ENCODE measurements at places on chromosomes 2 and 18.

- no peak for DNase-seq
Observed at GRCh38 chr18:35050705-35051195, 9.5 kb downstream of the MAPRE2 start.

DNA sequence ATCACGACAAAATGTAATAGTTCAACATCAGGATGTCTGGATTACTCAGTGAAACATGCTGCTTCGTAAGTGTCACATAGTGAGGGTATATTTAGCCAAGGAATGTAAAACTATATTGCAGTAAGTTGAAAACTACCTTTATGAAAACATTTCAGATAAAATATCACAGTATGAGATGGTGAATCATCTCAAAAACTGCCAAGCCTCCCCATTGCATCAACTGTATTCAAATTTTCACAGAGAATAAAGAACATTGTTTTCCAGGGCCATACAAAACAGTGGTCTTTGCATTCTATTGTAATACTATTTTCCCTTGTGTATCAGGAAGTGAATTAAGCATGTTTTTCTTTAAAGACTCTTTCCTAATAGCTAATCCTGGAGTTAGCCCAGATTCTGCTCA lies 47.6 kb upstream of the MSTN start:
- no peak for DNase-seq

DNA sequence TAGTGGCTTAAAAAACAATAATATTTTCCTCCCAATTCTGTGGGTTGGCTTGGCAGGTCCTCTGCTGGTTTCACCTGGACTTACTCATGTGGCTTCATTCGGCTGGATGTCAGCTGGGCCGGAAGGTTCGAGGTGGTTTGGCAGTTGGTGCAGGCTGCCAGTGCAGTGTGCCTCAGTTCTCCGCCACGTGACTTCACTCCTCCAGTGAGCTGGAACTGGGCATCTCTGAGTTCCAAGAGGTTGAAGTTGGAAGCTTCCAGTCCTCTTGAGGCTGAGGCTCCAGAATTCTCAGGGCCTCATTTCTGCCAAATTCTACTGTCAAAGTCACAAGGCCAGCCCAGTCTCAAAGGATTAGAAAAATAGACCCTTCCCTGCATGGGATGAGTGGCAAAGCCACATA lies 83.4 kb upstream of the B3GNT7 start:
- no peak for DNase-seq

- no peak for DNase-seq
Observed at GRCh38 chr2:210000464-210001324, 1.7 kb upstream of the RPE start.

DNA sequence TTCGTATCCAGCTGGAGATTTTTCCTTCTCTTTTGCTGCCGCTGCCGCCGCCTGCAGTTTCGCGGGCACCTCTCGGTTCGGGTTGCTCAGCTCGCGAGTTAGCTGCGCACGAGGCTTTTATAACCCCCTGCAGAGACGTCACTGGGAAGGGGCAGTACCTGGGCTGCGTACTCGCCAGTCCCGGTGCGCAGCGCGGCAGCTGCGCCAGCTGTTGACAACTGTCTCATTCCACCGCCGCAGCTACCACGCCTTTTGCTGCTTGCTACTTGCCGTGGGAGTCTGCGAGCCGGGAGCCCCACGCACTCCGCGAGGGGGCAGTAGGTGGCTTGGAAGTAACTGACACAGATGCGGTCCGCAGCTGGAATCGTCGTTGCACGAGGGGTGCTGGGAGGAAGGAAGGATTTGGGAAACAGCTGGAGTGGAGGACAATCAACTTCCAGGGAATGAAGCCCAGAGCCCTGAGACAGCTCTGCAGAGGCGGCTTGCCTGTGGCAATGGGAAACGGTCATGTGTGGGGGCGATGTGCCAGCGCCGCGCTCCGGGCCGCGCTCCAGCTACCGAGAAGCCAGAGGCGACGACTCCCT lies at the start of gene TACR1:
TSS of gene TACR1 (minus strand) at position 93 of the 584 bp plus-strand sequence. CDS start 586 bp downstream, outside the sequence.
- DNase-seq = peak; percentile 39

GRCh38 chr18:58247363-58247834 lies 203.4 kb downstream of the NEDD4L start:
- no peak for DNase-seq

DNA sequence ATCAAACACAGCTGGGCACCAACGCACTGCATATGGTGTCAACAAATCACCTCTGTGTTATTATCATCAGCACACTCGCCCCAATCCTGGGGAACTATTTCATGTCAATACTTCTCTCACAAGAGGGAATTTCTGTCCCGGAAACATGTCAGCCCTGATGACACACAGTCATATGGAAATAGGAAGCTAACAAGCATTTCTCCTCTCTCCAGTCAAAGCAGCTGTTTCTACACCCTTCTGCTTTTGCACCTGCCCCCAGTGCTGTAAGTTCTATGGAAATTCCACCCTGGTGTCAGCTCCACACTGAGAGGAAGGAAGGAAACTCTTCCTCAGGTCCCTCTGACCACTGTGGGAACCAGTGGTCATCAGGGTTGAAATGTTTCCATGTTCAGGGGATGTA lies 447.6 kb upstream of the ID2 start:
- DNase-seq = no peak

DNA sequence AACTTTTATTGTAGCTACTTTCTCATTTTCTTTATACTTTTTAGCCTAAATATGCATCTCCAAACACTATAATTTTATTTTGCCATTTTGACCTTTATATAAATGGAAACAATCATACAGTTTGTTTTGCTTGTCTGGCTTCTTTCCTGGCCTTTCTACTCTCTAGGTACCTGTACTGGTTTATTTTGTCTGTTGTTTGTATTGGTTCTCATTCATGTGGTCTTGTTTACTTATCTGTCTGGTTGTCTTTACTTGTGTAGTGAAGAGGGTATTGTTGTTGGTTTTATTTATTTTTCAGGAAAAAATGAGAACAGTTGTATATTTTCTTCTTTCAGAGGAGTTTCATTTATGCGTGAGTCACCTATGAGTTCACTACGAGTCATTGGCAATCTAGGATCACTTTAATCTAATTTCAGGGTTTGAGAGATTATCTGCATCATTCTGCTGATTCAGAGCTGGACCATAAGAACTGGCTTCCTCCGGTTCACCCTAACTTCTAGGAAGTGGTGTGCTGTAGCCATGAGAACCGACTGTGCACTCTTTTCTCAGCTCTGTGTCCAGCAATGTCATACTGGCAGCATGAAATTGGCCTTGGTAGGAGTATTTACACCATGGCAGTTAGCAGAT lies 33.1 kb upstream of the HDAC4 start:
- no peak for DNase-seq

DNA sequence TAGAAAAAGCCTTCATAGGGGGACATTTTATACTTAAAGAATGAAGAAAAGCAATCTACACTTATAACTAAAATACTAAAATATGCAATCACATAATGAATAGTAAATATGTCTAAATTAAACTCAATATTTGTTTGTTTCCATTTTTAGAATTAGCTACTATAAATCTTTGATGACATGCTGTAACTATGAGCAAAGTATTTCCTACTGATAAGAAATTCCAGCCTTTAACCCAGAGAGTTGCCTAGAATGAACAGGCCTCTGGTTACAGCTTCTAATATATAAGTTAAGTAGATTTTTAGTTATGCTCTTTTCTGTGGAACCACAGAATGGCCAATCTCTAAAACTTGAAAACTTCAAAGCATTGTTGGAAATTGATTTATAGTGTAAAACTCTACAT lies 1465.6 kb upstream of the ZEB2 start:
- DNase-seq = no peak

GRCh38 chr18:24876266-24876665 lies 415.8 kb downstream of the HRH4 start:
- DNase-seq = no peak

DNA sequence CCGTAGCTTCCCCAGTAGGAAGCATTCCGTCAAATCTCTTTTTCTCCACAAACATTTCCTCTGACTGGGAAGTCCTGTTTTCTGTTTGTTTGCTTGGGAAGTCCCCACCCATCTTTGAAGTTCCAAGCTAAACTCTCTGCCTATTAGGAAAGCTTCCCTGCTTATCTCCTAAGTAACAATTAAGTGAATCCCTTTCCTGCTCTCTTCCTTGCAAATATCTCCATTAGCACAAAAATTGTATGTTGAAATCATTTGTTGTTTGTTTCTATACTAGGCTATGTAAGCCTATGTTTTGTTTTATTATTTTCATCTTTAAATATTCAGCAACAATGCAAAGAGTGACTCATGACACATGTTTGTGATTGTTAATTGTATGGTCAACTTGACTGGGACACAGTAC lies 812.6 kb upstream of the LRATD1 start:
- DNase-seq = no peak

DNA sequence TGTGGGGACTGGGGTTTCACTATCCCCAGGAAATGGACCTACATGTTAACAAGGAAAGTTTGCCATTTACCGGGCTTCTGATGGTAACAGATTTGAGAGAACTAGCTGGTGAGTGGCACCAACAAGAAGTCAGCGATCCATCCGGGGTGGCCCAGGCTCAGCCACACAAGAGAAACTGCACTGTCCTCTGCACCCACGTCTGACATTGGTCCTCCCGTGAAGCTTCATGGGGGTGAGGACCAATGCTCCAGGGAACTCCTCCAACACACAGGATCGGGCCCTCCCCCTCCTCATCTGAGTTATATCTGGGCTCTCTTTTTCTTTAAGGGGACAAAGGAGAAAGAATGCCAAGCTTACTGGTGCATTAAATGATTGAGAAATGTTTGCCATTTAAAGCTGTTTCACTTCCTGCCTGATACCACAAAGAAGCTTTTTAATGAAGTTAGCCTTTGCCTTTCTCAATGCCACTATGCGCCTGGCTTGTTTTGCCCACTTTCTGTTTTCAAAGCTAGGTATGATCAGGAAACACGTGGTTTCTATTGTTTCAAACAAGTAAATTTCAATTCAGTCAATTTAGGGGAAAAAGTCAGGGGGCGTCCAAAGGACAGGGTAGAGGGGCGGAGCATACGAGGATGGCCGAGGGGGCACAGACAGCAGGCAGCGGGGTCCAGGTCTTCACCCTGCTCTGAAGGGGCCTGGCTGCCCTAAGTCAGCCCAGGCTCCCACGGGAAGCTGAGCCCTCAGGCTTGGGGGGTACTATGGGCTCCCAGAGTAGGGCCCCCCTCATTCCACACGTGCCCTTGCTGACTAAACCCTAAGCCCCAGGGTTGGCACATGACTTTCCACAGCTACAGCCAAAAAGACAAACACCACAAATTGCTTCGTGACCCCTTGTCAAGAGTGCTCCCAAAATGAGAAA lies 204.0 kb upstream of the ID2 start:
- DNase-seq = no peak

DNA sequence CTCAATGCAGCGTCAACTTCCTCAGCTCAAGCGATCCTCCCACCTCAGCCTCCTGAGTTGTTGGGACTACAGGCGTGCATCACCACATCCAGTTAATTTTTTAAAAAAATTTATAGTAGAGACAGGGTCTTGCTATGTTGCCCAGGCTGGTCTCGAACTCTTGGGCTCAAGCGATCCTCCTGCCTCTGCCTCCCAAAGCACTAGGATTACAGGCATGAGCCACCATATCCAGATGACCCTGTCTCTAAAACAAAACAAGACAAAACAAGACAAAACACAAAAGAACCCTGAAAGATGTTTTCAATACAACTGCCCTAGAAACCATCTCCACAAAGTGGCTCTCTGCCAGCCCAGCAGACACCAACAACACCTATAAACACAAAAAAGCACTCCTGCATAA lies 31.4 kb downstream of the ANKRD29 start:
- DNase-seq = no peak

DNA sequence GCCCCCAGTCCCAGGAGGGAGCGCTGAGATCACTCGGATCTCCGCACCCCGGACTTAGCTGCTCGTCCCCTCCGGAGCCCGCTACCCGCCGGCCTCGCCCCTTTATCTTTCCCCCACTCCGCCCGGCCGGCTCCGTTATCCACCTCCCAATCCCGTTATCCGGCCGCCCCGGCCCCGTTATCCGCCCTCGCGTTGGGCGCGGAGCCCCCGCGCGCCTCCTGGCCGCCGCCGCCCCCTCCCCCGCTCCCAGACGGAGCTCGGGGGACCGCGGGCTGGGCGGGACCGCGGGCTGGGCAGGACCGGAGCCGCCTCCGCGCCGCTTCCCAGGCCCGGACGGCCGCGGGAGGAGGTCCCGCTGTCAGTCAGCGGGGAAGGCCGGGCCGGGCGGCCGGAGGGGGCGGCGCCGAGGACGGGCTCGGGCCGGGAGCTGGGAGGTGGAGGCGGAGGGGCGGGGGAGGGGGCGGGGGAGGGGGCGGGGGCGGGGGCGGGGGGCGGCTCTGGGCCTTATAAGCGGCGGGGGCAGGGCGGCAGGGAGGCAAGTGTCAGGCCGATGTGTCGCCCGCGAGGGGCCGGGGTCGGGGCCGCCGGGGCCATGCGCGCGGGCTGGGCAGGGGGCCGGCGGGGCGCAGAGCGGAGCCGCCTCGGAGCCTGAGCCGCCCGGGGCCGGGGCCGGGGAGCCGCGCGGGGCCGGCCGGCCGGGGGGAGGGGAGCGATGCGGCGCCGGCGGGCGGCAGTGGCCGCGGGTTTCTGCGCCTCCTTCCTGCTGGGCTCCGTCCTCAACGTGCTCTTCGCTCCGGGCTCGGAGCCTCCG lies at the start of gene PKDCC:
TSS of gene PKDCC (plus strand) at position 534 of the 811 bp plus-strand sequence. CDS start at position 713, 179 bp downstream.
- DNase-seq = peak; percentile 80

DNA sequence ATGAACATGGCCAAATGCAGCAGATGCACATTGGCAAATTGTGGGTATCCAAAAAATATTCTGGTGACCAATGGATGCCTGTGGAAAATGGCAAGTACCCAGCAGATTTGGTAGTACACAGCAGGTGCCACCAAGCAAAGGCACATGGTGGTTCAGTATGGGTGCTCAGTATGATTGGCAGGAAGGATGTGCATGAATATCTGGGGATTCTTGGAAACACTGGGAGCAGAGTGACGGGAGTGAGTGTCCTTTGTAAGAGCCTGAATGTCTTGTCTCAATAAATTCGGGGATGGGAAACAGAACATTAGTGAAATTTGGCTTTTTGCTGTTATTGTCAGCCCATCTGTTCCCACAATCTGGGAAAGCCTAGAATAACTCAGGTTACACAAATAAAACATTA lies 36.8 kb upstream of the ACADL start:
- DNase-seq = no peak

DNA sequence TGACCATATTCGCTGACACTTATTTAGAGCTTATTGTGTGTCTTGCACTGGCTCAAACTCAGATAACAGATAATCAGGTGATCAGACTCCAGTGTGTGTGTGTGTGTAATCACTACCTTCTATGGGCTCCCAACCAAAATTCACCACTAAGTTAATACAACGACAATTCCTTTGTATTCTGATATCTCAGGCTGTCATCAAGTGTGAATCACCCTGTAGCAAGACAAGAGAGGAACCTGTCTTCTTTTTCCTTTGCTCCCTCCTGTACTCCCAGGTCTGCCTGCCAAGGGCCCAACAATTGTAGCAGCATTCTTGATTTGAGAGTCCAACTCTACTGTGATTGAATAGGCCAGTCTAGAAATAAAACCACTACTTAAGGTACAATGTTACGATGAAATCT lies 25.8 kb downstream of the ITGB6 start:
- no peak for DNase-seq

GRCh38 chr2:84271977-84272376 lies 187.1 kb downstream of the SUCLG1 start:
- DNase-seq = no peak

DNA sequence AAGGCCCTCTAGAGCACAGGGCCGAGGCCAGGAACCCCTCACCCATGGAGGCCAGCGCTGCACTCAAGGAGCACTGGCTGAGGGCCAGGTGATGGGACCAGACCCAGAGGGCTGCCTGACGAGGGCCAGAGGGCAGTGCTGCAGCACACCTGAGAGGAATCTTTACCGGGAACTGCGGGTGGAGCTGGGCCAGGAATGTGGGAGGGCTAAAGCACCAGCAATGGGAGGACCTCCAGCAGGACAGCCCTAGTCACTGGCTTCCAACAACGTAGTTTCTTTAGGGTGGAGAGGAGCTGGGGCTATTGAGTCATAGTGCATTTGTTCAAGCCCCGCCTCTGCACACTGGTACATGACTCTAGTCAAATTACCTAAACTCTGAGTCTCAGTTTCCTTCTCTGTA lies 143.4 kb downstream of the TMEM17 start:
- DNase-seq = no peak
